DND-41 (cell line): ENCODE measurements at places on chromosomes 3 and 15.
A peak's percentile ranks its signal among the peaks of the same experiment; 100 is the strongest.

- DNase-seq: no peak
These were observed 714 bp downstream of the ECT2 start for GRCh38 chr3:172751175-172751704.

- no peak for DNase-seq
These were observed 209.9 kb upstream of the VEPH1 start for GRCh38 chr3:157713101-157713500.

- DNase-seq: no peak
These were observed 175.3 kb downstream of the IGF1R start for GRCh38 chr15:98823616-98824015.

DNA sequence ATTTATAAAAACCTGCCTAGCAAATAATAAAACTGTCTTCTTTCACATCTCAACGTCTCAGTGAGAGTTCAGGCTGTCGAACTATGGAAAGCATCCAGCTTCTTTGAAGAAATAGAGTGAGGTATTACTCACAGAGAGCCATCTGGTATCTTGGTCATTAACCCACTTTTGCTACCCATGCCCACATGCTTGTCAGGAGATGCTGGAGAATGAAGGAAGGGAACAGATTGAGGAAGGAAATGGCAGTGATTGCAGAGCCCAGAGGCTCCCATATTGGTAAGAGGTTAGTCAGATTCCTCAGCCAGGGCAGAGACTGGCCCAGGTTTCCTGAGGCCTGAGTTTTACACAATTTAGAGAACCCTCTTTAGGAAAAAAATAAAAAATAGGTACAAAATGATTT is 119.1 kb downstream of the B3GALNT1 start:
- no peak for DNase-seq

DNA sequence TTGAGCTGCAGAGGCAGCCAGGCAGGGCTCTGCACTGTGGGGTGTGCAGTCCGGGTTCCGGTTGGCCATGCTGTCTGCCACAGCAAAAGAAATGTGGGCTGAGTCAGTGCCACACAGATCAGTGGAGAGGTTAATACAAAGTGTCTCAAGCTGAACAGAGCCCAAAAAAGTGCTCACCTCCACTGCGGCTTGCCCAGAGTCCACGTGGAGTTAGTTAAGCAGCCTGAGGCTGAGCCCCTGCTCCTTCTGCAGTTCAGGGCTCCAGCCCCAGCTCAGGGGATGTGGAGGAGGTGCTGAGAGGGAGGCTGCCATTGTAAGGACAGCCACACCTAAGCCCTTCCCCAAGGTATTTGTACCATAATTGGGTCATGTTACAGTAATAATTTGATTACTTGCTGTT is 85.3 kb downstream of the LRRK1 start:
- no peak for DNase-seq

DNA sequence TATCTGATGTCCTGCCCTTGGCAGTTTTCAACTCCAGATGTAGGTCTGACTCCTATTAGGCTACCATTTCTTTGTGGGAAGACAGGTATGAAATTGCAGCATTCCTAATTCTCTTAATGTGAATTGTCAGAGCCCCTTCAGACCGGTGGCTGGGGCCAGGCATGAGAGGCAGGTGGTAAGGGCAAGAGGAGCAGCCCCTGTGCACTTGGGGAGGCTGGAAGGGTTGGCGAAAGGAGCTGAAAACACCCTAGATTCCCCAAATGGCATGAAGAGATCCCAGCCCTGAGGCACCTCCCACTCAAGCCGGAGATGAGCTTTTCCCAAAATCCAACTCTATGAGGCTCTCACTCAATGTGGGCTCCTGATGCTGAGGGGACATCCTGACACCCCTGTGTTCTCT is 453.2 kb downstream of the NR2F2 start:
- DNase-seq: no peak

- no peak for DNase-seq
These were observed 27.2 kb upstream of the TMEM158 start for GRCh38 chr3:45253316-45253715.

GRCh38 chr15:51866161-51866560 is 36.7 kb downstream of the TMOD3 start:
- DNase-seq: no peak

GRCh38 chr3:155978324-155978723 is 107.9 kb downstream of the GMPS start:
- DNase-seq: no peak

DNA sequence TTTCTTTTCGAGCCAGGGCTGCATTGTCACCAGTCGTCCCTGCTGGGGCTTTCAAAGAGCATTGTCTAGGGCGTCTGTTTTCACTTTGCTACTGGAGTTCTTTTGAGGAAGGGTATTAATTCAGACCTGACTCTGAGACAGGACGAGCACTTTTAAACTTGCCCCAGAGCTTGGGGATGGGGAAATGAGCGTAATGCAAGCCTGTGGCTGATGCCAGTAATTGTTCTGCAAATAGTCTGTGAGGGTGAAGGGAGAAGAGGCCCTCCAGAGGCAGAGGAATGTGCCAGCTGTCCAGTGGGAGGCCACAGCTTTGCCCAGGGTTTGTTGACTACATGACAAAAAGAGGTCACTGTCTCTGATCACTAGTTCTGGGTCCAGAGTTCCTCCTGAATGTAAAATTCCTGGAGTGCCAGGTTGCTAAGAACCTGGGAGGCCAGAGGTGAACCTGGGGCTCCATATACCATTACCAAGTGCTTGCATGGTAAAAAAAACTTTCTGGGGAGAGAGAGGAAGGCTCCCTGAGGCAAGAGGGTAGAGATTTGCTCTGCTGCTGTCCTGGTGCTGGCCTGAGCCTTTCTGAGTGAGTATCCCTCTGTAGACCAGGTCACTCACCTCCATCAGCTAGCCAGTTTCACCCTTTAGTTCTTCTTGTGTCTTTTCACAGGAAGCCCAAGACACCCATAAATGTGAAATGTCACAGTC is 14.8 kb downstream of the EEFSEC start:
- no peak for DNase-seq

DNA sequence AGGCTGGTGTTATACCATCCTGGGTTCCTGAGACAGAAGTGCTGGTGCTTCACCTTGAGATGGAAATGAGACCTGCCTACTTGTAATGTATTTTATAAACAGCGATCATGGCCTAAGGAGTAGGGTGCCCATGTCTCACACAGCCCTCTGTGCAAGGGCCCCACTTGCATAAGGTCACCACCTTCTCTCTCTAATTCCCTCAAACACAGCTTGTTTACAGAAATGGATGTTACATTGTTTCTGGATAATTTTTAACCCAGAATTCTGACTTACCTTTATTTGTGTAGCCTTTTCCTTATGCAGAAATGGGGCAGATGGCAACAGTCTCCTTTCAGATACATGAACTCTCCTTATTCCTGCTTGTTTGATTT is 95.1 kb upstream of the UMPS start:
- DNase-seq: no peak

DNA sequence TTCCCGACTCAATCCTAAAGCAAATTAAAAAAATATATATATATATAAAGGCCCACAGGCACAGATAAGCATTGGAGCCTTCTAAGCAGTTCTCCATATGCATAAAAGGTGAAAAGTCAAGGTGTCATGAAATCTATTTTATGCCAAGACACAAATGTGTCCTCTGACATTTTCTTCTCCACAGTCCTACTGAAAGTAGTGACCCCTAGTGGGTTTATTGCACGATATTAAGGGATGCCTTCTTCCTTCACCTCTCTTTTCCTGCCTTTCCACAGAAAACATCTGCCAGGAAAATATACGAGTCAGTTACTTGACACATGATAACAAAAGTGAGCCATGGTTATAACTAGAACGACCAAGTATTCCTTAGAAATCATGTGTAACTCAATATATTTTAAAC is 303.2 kb downstream of the TIGIT start:
- no peak for DNase-seq

GRCh38 chr15:85583923-85584390 is 203.6 kb downstream of the AKAP13 start:
- DNase-seq: no peak

DNA sequence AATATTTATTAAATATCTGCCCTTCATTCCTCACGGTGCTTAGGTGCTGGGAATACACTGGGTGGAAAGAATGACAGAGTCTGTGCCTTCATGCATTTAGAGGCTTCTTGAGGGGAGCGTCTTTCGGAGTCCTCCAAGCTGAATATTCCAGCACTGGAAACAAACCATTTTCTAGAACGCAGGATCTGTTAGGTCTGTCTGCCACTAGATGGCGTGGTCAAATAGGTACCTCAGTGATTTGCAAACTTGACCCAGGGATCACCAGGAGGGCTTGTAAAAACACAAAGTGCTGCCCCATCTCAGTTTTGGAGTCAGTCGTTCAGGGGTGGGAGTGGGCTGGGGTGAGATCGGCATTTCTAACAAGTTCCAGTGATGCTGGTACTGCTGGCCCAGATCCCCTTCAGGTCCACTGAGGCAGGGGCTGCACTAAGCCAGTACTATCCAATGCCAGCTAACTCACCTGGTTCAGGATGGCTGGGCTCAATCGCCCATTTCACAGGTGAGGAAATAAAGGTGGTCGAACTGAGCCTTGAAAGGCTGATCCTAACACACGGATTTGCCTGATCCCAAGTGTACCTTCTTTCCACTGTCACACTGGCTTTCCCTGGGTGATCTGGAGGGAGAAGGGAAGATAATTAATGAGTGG is 14.8 kb downstream of the ARNT2 start:
- DNase-seq: peak; percentile 19

DNA sequence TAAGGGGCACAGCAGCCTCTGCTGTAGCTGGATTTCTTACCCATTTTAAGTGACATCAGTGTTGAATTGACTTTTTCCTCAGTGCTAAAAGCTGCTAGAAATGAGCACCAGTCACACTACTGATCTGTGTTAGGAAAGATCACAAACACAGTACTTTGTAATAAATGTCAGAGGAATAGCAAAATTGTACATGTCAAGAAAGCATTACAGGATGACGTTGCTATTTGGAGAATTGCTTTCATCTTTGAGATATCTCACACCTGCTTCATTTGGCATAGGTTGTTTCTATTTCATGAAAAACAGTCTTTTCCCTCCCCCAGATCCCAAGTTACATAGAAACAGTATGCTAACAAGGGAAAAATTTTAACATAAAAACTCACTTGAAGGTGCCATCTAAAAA is 77.8 kb downstream of the SLC25A26 start:
- no peak for DNase-seq

- no peak for DNase-seq
These were observed 203.8 kb downstream of the EPHB1 start for GRCh38 chr3:134998855-134999254.

GRCh38 chr3:163364717-163365116 is 1713.6 kb downstream of the SI start:
- DNase-seq: no peak

- no peak for DNase-seq
These were observed 157.0 kb downstream of the CHST2 start for GRCh38 chr3:143276592-143276991.

GRCh38 chr3:19220311-19220710 is 72.0 kb downstream of the KCNH8 start:
- no peak for DNase-seq

GRCh38 chr3:52056521-52056967 is at the start of gene DUSP7:
Gene DUSP7 (minus strand): TSS chr3:52056571. CDS start chr3:52056366, 205 bp downstream.
- DNase-seq: peak; percentile 76

DNA sequence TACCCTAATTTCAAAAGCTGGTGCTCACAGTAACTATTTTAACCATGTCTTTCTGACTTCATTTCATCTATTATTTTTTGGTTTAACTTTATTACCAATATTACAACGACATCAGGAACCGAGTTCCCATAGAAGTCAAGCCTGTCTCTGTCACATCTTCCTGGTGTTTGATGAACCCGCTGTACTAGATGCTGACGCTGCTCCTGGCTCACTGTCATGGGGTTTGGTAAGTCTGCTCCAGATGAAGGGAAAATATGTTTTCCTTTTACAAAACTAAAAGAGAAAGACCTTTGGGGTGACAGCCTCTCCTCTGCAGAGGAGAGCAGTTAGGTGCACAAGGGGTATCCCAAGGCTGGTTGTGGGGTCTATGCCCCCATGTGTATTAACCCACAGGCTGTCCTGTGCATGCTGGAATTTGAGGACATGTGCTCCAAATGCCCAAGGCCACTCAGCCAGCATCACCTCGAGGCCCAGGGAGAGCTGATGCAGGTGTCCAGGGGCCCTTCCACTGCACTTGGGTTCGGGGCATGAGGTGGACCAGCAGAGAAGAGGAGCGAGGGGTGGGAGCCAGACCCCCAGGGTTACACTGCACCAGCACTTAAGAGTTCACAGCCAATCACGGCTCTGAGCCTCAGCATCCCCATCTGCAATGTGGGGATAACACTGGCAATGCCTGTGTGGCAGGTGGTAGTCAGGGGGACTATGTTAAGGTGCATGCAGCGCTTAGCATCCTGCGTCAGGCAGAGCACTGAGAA is 62.2 kb downstream of the ATP10A start:
- DNase-seq: no peak

GRCh38 chr3:161343986-161344385 is 27.3 kb downstream of the SPTSSB start:
- no peak for DNase-seq

- DNase-seq: no peak
These were observed 62.3 kb downstream of the FMN1 start for GRCh38 chr15:33132233-33132580.

GRCh38 chr3:58084788-58085543 is 76.7 kb downstream of the FLNB start:
- DNase-seq: no peak

GRCh38 chr15:70559265-70560239 is 203.8 kb downstream of the UACA start:
- peak; percentile 78 for DNase-seq

DNA sequence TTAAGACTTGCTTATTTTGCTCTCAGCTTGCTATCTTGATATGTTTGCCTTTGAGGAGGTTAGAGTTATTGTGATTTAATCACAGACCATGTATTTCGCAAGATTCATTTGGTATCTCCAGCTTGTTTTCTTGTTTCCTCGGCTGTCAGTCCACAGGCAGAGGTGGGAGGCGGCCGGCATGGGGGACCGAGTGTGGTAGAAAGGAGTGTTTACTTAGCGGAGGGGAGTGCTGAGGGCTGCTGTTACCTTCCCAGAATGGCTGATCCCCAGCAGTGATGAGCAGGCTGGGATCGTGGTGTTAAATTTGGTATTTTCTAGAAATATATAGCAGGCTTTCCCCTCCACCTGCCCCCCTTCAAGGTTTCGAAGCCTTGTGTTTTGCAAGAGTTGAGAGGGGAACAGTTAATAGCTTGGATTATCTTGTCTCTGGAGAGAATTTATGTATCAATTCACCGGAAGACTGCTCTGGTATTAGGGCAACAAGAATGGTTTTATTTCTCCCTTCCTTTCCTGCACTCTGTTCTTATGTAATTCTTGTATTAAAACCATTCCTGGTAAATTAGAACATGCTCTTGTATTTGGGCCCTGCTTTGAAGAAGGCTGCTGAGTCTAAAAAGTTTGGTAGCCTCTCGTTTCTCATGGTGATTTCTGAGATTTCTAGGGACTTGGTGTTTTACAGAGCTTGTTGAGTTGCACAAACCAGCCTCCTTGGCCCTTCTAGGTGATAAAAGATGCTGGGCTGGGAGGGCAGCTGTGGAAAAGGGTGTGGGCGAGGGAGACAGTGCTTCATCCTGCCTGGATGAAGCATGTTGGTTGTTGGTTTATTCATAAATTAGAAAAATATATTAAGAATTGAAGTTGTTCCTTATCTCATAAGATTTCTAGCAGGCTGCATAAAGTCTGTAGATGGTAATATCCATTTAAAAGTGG is 151.4 kb downstream of the IGF1R start:
- no peak for DNase-seq

- DNase-seq: no peak
These were observed 555.8 kb upstream of the IL12A start for GRCh38 chr3:159432682-159433340.

GRCh38 chr3:157290766-157291165 is 130.8 kb upstream of the CCNL1 start:
- no peak for DNase-seq
